Activated naive CD8-positive, alpha-beta T cell treated with anti-CD3 and anti-CD28 coated beads for 36 hours (primary cell): ENCODE measurements at places on chromosomes 12 and 14. TPM values are rescaled to one million over a fixed set of nuclear protein-coding genes. Genes with fewer than 3 reads are reported as not detected.

DNA sequence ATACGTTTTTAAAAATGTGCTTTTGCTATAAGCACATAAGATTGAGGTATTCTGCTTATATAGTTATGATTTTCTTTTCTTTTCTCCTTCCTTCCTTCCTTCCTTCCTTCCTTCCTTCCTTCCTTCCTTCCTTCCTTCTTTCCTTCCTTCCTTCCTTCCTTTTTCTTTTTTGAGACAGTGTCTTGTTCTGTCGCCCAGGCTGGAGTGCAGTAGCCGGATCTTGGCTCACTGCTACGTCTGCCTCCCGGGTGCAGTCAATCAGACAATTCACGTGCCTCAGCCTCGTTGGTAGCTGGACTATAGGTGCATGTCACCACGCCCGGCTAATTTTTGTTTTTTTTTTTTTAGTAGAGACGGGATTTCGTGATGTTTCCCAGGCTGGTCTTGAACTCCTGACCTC lies 5.8 kb downstream of the CFAP54 start:
- peaks cover 7% of the 10 kb centered on the region for H3K4me1 ChIP-seq
- no peak for DNase-seq
- H3K27ac ChIP-seq: no peak overlapping the region
- H3K4me3 ChIP-seq: no peak overlapping the region

GRCh38 chr14:57317248-57317833 lies 48.6 kb downstream of the AP5M1 start:
- H3K4me3 ChIP-seq: no peak overlapping the region
- H3K27ac ChIP-seq: no peak overlapping the region
- DNase-seq: peak; percentile 55
- H3K4me1 ChIP-seq: peaks cover 5% of the 10 kb centered on the region
- peaks cover 4% of the 10 kb centered on the region for H3K27me3 ChIP-seq

DNA sequence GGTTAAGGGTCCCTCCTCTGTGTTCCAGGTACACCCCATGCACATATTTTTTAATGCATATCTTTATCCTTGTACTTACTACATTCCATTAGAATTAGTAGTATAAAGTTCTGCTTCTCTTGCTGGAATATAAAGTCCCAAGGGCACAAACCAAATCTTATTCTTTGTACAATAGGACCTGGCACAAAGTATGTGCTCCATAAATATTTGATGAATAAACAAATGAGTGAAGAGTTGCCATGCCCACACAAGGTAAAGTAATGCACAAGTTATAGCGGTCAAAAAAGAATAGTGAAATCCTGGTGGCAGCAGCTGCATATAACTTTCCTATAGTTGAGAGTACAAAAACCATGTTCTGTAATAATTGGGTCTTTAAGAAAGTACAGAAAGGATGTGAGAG lies 82.1 kb upstream of the BMP4 start:
- H3K4me3 ChIP-seq: no peak overlapping the region
- no peak overlapping the region for H3K27ac ChIP-seq
- DNase-seq: no peak
- no peaks in the 10 kb centered on the region for H3K36me3 ChIP-seq

DNA sequence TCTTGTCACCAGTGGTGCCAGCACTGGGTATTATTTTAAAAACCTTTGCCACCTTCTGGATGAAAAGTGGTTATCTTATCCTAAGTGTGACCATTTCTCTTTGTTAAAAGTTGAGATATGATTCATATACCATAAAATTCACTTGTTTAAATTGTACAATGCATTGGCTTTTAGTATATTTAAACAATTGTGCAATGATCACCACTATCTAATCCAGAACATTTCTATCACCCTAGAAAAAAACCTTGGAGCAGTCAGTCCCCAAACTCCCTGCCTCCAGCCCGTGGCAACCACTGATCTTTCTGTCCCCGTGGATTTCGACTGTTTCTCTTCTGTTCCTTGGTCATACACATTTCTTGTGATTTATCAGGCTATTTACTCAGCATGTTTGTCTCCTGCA lies 28.3 kb downstream of the SH2B3 start:
- peaks cover 46% of the 10 kb centered on the region for H3K36me3 ChIP-seq
- no peaks in the 10 kb centered on the region for H3K27me3 ChIP-seq
- peaks cover 90% of the 10 kb centered on the region for H3K4me1 ChIP-seq
- peak overlapping the region; percentile 69 for H3K4me3 ChIP-seq
- DNase-seq: no peak
- H3K27ac ChIP-seq: peak overlapping the region; percentile 96

- H3K27me3 ChIP-seq: no peaks in the 10 kb centered on the region
- no peaks in the 10 kb centered on the region for H3K4me1 ChIP-seq
- no peaks in the 10 kb centered on the region for H3K36me3 ChIP-seq
- no peak overlapping the region for H3K4me3 ChIP-seq
Observed at GRCh38 chr12:84701041-84701440, 211.6 kb downstream of the SLC6A15 start.

- no peak for DNase-seq
- H3K4me3 ChIP-seq: no peak overlapping the region
- H3K27ac ChIP-seq: no peak overlapping the region
- H3K4me1 ChIP-seq: no peaks in the 10 kb centered on the region
- no peaks in the 10 kb centered on the region for H3K27me3 ChIP-seq
Observed at GRCh38 chr12:122859303-122860039, 24.2 kb downstream of the HIP1R start.

GRCh38 chr14:68779761-68780323 lies 13.0 kb downstream of the ZFP36L1 start:
- no peaks in the 10 kb centered on the region for H3K27me3 ChIP-seq
- DNase-seq: peak; percentile 50
- H3K4me1 ChIP-seq: peaks cover 70% of the 10 kb centered on the region
- H3K4me3 ChIP-seq: peak overlapping the region; percentile 61
- H3K27ac ChIP-seq: peak overlapping the region; percentile 90

DNA sequence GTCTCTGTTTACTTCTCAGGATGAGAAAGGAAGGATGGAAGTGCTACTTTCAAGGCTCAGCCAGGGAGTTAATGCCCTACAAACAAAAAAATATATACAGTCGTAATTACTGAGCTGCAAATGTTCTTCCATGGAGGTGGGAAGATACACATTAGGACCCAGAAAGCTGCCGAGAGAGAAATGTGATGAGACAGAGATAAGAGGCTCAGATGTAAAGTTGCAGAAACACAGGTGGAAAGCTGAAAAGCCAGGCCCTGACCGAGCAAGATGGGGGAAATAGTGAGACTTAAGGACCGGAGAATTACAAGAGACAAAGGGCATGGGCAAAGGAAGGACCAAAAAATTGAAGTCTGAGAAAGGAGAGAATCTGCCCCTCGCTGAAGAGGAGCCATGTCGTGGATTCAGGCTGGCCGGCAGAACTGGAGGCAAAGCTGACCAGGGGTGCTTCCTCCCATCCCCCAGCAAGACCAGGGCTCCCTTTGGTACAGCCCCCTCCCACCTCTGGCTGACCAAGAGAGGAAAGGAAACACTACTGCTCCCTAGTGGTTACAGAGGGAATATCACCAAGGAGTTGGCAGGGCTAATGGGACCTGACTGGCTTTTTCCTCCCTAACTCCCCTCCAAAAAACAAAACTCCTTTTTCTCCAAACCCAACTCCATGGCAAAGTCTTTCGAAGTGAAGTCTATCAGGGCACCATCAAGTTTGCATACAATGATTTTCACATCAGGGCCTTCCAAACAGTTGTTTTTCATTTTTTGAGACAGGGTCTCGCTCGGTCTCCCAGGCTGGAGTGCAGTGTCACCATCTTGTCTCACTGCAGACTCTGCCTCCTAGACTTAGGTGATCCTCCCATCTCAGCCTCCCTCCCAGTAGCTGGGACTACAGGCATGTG lies 12.1 kb downstream of the ZFHX2 start:
- H3K27ac ChIP-seq: no peak overlapping the region
- no peaks in the 10 kb centered on the region for H3K36me3 ChIP-seq
- no peaks in the 10 kb centered on the region for H3K4me1 ChIP-seq
- no peak overlapping the region for H3K4me3 ChIP-seq
- peak; percentile 15 for DNase-seq
- no peaks in the 10 kb centered on the region for H3K27me3 ChIP-seq

DNA sequence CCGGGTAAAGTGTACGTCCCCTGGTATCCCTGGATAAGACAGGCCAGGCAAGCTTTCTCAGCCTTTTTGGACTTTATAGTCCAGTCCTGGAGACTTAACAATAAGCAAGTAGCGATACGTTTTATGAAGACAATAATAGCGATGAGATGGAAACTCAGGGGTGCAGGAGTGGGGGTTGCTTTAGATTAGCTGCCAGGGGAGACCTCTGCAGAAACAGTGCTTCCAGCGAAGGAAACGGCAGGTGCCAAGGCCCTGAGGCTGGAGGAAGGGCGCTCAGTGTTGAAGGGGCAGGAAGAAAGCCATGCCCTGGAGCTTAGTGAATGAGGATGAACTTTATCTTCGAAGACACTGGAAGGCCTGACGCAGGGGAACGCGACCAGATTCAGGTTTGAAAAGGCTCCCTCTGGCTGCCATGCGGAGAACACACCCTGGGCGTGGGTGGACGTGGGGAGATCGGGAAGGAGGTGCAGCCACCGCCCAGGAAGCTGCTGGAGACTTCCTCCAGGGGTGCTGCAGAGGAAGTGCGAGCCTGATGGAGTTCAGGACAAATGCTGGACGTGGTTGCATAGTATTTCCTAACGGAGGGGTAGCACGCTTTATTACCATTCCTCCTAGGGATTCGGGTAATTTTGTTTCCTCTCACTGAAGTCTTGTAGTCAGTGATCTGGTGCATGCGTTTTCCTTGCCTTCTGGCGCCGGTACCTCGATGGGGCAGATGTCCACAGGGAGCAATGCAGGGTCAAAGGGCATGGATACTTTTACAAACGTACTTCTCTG lies 26.1 kb upstream of the UBC start:
- H3K4me3 ChIP-seq: no peak overlapping the region
- peak; percentile 86 for DNase-seq
- no peak overlapping the region for H3K27ac ChIP-seq
- H3K4me1 ChIP-seq: peaks cover 11% of the 10 kb centered on the region

The PLD4 gene
- total RNA-seq: not detected

The GLT8D2 gene
- not detected for total RNA-seq

The RND1 gene
- total RNA-seq: 3.1 TPM

The ABCD2 gene
- total RNA-seq: 3.6 TPM
